ENCODE measurements at places on chromosomes 1 and 21. TPM values are rescaled to one million over a fixed set of nuclear protein-coding genes. Genes with fewer than 3 reads are reported as not detected.

The AVPR1B gene
- total RNA-seq = not detected

The OR10J1 gene
- not detected for total RNA-seq

The TDRD10 gene
- total RNA-seq = 3.2 TPM

The CELA3B gene
- not detected for total RNA-seq

The FNBP1L gene
- 47.1 TPM for total RNA-seq

The ERVH48-1 gene
- not detected for total RNA-seq

The RAP1A gene
- 19.3 TPM for total RNA-seq

The SH2D1B gene
- not detected for total RNA-seq

The BTBD19 gene
- total RNA-seq = 8.1 TPM

The CNR2 gene
- not detected for total RNA-seq

The TMIGD3 gene
- 0.32 TPM for total RNA-seq

Data from epithelial cell of umbilical artery (primary cell).